ENCODE measurements at places on chromosomes 5 and 9.

DNA sequence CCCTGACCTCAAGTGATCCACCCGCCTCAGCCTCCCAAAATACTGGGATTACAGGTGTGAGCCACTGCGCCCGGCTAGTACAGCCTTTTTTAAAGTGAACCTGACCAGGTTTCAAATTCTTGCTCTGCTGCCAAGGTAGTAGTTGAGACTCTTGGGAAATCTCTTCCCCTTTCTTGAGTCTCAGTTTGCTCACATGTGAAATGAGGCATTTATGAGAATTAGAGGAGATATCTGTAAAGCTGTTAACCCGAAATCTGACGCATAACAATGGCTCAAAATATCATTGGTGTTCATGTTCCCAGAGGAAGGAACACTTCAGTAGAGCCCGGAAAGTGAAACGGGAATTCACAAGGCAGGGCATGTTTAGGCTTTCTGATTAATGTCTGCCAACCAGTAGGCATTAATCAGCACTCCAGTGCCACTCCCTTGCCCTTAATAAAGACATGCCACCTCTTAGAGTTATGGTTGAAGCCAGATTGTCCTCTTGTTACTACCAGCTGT, 1.5 kb downstream of the ARPC5L start:
- DNase-seq, result no peak

DNA sequence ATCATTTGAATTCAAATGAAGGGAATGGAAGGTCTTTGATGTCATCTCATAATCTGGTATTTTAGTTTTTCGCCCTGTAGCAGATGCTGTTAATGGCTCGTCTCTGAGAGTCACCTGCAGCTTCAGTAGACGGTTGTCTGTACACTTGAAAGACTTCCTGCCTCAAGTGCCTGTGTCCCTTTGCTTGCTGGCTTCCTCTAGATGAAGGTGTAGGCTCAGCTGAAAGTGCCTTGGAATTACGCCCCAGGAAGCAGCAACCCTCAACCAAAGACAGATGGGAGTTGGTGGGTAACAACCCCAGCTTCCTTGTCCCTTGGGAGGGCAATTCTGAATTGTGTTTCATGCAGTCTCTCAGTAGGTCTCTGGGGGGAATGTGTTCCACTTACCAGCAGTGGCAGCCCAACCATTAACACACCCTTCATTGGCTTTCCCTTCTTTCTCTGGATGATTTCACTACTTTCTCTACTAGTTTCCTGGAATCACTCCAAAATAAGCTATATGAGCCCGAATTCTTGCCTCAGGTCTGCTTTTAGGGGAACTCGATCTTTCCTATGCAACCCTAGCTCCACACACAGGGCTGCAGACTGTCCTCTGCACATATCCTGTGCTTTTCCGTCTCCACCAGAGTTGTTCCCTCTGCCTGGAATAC, 395.6 kb downstream of the DMAC1 start:
- no peak for DNase-seq

- no peak for DNase-seq
Measured at GRCh38 chr5:95866435-95867040, 44.0 kb upstream of the GLRX start.

DNA sequence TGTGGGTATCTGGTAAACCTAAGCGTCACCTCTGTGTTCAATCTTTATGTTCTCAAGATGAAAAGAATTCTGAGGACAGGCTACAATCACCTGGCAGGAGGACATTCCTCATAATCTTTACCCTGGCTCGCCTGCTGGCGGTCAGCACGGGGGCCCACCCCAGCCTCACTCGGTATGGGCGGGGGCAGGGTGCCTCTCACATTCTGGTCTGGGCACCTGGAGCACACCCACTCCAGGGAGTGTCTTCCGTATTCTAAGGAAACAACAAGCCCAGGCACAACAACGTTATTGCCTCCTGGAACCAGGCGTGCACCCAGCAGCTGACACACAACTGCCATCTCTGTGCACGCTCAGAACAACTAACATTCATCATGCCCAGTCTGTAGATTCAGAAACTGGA, 179.8 kb downstream of the ROR2 start:
- no peak for DNase-seq

DNA sequence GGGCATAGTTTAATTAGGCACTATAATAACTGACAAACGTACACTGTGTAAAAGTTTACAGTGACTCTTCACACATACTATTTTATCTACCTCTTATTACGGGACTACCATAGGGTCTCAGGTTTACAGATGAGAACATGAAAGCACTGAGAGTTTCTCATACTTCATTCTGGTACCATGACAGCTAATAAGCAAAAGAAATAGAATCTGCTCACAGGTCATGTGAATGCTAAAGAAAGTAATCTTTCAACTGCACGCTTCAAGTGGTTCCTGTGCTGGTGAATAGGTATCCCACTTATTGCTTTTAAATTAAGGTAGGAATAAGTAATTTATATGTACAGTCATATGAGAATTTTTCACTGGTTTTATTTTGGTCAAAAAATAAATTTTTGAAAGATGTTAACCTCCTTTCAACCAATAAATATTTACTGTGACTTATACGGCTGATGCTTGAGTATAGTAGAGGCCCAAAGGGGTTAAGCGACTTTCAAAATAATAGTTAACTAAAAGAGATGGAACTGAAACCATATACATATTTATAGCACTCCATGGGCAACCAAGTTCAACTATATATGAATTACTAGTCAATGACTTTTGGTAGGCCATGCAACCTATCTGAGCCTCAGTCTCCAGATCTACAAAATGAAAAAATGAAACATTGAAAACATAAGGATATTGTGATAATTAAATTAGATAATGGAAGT, 8.1 kb downstream of the CDKN2A start:
- DNase-seq, result no peak

- DNase-seq, result no peak
Measured at GRCh38 chr9:97985058-97985861, 2.1 kb downstream of the ANP32B start.

GRCh38 chr5:115487756-115488155, 56.8 kb downstream of the FEM1C start:
- DNase-seq, result no peak

GRCh38 chr5:1008451-1009358, at the start of gene NKD2:
Gene NKD2, plus strand, starts transcription at chr5:1008802. Its CDS starts 256 bp downstream, at chr5:1009058.
- peak; percentile 52 for DNase-seq

DNA sequence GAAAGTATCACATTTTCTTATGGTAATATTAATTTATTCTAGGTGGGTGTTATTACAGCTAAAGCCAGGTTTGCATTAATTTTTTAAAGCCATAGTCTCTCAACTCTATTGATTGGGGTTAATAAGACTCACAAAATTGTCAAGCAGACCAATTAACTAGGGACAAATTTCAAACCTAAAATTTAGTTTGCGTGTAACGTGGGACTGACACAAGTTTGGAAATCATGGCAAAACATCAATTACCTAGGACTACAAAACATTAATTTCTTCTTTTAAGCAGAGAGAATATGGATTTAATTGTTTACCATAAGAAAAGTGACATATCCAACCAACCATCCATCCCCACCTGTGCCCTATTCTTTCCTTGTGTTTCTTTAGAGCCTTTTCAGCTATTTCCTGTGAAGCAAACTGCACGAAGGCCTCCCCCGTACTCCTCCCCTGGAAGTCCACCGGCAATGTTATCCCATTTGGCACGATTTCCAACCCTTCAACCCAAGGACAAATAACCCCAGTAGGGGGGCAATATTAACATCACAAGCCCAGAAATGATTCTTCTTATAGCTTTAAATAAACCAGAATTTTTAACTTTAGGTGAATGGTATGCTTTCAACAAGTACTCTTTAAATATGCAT, 4.4 kb downstream of the HNRNPH1 start:
- no peak for DNase-seq

- no peak for DNase-seq
Measured at GRCh38 chr9:86563936-86564335, 209.7 kb upstream of the TUT7 start.

DNA sequence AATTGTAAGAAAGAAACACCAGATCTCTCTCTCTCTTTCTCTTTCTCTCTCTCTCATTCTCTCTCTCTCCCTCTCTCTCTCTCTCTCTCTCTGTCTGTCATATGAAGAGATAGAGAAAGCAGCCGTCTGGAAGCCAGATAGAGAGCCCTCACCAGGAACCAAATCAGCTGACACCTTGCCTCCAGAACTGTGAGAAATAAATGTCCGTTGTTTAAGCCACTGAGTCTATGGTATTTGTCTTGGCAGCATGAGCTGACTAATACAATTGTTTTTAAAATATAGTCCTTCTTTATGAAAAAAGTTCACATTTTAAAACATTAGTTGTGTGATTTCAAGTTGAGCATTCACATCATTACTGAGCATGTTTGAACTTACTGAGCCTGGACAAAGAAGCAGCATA, 275.6 kb downstream of the CETN3 start:
- no peak for DNase-seq

DNA sequence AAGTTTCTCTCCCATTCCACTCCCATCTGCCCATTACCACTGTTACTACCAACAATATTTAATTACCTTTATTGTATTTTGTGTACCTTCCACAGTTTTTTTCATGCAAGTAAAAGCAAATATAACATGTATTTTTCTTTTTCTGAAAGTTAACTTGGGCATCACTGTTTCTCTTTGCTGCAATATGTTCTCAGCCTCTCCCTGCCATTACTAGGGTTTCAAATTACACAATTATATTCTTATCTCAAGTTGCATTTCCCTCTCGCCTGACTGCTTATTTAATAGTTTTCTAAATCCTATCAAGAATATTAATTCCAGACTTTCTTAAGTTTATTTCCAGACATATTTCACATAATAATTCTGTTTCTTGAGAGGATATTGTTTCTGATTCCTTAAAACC, 46.9 kb upstream of the GAS1 start:
- DNase-seq, result no peak

- no peak for DNase-seq
Measured at GRCh38 chr5:138803935-138804334, 50.7 kb downstream of the CTNNA1 start.

DNA sequence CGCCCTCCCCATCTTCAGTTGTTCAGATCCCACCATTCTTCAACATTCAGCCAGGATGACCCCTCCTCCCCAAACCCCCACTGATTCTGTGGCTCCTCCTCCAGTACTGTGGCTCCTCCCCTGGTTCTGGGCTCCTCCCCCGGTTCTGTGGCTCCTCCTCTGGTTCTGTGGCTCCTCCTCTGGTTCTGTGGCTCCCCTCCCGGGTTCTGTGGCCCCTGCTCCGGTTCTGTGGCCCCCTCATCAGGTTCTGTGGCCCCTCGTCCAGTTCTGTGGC, 32.8 kb downstream of the C5orf15 start:
- no peak for DNase-seq

GRCh38 chr5:84272771-84273516, 111.7 kb downstream of the EDIL3 start:
- no peak for DNase-seq

DNA sequence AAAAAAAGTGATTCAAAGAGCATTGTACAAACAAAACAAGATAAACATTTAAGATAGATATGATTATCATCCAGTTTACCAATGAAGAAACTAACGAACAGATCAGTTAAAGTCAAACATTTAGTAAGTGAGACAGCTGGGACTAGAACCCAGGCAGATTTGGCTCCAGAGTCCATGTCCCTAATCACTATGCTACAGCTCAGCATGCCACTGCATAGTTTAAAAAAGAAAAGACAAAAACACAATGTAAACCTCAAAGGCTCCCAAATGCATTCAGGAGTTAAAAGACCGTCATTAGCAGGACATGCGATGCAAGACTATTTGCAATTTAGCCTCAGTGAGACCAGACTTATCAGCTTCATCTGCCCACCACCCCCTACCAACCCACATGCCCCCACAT, 36.8 kb downstream of the DENND1A start:
- DNase-seq, result no peak

DNA sequence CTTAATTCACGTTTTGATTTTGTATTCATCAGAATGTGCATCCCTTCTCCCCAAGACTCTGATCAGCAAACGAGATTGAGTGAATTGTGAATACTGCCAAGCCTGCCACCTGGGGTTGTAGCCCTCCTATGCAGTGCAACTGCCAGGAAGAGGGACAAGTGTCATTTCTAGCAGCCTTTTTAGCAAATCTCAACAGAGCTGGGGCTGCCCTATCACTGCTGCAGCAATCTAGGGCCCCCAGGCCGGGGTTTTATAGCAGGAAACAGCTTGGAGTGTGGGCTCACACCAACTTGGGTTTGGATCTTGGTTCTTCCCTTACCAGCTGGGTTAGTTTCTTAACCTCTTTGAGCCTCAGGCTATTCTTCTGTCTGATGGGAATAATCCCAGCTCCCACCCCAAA, 4.0 kb downstream of the CSF1R start:
- no peak for DNase-seq

GRCh38 chr5:50953290-50953689, 286.9 kb downstream of the PARP8 start:
- DNase-seq, result no peak

DNA sequence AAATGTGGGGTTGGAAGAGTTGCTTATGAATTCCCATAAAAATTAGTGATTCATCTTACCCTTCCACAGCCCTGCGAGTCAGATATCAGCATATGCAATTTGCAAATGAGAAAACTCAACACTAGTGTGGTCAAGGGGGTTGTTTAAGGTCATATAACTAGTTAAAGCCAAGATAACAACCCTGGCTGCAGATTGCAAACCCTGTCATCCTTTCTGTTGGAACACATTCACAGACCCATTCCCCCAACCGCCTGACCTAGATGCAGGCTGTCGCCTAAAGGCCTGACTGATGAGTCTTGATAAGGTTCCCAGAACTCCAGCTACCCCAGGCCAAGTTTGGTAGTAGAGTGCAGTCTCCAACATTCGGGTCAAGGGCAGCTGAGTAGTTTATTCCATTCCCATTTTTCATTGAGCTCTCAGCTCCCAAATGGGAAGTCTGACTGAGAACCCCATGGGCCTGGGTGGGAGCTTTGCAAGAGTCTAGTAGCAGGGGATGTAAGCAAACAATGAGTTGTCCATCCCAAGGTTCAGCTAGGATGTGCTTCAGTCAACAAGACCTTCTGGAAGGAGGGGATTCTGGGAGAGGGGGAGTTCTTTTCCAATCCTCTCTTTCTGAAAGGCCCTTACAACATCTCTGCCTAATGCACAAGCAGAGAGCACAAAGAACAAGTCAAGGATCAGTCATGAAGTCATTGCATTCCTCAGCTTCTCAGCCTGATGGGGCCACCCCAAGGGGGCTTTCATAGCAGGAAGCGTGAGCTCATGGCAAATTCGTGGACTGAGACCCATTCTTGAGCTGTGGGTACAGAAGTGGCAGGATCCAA, 40.3 kb downstream of the ADAM19 start:
- DNase-seq, result no peak

- DNase-seq, result no peak
Measured at GRCh38 chr5:8462565-8462964, 593.6 kb downstream of the MTRR start.

DNA sequence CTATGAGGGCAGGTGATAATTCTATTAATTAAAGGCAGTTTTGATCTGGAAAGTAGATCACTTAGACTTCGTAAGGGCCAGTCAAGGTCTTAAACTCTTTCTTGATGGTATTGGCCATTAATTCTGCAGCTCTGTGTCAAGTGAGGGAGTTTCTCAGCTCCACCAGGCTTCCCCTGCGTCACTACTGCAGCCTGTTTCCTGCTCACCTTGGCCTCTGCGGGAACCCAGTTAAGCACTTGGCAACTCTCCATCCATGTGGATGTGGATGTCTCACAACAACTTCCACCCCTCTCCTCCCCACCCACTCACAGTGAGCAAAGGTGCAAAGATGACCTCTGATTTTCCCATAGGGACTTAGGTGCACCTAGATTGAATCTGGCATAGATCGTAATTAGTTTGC, 191.6 kb downstream of the PLK2 start:
- DNase-seq, result no peak
